Dermis blood vessel endothelial cell (primary cell): ENCODE measurements at places on chromosomes 2 and 18. TPM values are rescaled to one million over a fixed set of nuclear protein-coding genes. Genes with fewer than 3 reads are reported as not detected.

DNA sequence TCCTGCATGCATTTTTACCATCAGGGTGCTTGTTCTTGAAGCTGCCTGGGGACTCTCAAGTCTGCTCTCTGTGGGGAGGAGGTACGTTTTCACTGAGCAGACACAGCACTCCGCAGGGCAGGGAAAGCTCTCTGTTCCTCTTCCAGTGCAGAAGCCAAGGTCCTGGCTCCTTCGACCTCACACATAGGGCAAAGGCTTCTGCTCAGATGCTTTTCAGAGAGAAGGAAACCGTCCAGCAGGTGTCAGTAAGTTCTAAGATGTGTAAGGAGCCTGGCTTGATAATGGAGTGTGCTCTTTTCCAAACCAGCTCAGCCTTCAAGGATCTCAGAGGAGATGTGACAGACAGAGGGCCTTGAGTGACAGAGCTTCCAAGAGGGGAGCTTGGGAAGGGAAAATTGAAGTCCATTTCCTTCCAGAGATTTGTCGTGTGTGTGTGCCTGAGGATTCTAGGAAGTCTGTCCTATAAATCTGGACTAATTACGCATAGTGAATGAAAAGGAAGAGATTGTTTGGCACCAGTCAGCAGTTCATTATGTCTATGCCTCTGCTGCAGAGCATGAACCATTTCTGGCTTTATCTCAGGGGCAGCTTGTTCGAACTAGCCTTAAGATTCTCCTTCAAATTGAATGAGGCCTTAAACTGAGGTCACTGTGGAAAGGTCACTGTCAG lies 67.3 kb upstream of the UPP2 start:
- DNase-seq: peak; percentile 78

The MFSD6 gene
- total RNA-seq: 9.9 and 10.2 TPM in 2 replicates

DNA sequence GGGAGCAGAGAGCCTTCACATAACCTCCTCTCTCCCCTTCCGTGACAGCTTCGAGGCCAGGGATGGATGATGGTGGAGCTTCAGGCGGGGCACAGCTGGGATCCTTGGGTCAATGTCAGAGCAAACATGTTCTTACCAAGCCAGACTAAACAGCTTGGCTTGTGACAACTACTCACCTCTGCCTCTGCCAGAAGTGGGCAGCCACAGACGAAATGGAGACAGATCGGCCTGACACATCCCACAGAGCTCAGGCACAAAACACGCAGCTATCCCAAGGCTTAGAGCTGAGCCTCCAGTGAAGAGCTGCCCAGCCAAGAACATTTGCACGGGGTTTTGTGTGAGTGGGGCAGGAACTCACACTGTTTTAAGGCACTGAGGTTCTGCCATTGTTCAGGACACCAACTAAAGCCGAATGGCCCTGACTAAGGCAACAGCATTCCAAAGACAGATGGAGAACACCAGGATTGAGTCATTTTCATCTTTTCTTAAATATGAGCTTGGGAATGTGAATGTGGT lies 12.8 kb downstream of the PXDN start:
- DNase-seq: peak; percentile 38

DNA sequence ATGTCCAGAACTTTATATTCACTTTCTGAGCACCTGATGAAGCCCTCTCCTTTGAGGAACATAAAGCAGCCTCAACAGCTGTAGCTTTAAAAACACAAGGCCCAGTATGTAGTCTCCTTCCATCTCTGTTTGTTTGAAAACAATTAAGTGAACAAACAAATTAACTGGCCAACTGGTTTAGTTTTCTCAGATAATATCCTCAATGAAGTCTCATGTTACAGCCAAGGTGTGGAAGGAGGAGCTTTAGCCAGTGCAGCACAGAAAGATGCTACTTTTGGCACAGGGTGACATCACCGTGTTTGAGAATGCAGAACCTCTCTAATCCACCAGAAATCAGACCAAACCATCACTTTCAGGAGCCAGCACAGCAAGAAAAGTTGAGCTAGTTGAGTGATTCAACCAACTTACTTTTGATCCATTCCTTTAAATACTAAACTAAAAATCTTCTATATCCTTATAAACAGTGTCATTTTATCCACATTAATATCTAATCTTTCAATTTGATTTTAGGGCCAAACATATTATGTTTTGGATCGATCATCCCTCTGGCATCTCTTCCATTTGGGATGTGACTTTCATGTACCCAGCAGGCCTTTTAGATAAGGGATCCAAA lies 488.7 kb downstream of the ARHGAP15 start:
- DNase-seq: no peak

The RPL37A gene
- total RNA-seq: 1,015 and 1,508 TPM in 2 replicates

- DNase-seq: no peak
These were observed 47.4 kb upstream of the DNMT3A start for GRCh38 chr2:25389161-25389560.

DNA sequence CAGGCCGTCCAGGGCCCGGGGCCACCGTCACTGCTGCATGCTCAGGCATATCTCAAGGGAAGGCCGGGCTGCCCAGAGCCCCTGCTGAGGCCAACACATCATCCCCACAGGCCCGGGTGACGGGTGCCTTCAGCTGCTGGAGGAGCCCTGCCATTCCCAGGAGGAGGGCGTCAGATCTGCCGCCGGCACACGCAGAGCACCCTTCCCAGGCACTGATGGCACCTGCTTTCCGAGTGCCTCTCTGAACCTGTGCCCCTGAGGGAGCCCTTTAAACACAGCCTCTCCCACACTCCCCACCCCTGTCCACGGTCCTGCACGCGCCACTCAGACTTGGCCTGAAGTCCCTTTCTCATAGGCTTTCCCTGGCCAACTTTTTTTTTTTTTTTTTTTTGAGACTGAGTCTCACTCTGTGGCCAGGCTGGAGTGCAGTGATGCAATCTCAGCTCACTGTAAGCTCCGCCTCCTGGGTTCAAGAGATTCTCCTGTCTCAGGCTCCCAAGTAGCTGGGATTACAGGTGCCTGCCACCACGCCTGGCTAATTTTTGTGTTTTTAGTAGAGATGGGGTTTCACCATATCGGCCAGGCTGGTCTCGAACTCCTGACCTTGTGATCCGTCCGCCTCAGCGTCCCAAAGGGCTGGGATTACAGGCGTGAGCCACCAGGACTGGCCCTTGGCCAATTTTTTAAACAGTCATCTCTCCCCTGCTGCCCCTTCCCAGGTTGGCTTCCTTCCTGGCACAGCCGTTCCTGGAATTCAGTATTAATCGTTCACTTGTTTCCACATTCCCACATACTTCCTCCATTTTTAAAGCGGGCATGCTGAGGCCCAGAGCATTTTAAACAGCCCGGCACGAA lies 211.7 kb downstream of the NDUFA10 start:
- peak; percentile 60 for DNase-seq

The IL1A gene
- total RNA-seq: under 0.01 and 0.19 TPM in 2 replicates

DNA sequence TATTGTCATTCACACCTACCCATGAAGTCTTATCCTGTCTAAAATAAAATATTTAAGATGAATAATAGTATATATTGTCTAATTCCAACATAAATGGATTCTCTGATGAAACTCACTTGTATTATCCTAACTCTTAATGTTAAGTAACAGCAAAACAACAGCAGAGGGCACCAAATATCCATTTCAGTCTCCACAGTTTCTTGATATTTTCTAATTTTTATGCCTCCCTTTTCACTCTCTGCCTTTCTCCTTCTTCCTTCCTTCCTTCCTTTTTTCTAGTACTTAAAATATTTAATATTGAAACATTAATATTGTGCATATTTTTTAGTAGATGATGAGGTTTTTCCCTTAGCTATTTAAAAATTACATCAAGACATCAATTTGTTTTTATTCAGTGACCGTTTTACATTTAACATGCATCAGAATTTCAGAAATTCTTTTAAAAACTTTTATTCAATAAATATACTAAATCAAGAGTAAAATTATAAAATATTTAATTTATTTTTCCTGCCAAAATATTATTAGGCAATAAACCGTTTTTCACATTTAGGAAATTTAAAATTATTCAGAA lies 97.6 kb downstream of the WDR7 start:
- DNase-seq: peak; percentile 71

DNA sequence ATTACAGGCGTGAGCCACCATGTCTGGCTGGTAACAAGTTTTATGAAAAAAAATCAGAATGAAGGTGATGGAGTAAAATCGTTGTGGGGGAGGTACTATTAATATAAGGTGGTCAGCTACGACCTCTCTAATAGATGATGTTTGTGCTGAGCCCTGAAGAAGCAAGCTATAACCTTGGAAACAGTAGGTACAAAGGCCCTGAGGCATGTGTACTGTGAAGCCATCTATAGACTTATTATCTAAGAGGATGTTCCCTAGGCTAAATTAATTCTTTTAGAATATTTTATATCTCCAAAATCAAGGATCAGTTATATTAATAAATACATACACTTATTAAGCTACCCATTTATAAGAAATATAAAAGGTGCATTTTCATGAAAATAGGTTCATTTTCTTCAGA lies 23.3 kb upstream of the SSB start:
- no peak for DNase-seq

DNA sequence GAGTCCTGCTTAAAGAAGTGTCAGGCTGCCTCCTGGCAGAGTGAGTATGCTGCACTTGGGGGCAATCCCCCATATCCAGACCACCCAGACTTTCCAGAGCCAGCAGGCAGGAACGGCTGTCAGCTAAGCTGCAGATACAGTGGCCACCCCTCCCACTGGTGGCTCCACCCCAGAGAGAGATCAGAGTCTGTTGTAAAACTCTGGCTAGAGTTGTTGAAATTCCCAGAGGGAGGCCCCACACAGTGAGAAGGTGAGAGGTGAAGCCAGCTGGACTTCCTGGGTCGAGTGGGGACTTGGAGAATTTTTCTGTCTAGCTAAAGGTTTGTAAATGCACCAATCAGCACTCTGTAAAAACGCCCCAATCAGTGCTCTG lies 533.8 kb upstream of the ACVR2A start:
- DNase-seq: no peak

GRCh38 chr2:211498551-211499205 lies 942.3 kb downstream of the CPS1 start:
- DNase-seq: no peak

DNA sequence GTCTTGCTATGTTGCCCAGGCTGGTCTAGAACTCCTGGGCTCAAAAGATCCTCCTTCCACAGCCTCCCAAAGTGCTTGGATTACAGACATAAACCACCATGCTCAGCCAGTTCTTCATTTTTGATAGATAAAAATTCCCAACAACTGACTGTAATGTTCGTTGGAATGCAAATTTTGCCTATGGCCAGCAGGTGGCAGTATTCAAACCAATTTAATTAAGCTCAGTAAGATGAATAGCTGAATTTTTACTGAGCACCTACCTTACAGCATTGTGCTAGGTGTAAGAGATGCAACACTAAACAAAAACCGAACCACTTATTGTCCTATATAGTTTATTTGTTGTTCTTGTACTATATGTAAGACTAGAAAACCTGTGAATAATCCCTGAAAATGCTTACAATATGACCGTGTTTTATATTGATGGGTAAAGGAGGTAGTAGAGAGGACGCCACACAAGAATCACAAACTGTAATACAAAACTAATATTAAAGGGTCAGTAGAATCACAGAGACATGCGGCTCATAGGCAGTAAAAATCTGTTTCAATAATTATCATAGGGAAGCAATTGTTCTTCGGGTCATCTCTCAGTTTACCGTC lies 8.2 kb upstream of the TMEM182 start:
- DNase-seq: peak; percentile 68

GRCh38 chr18:55152801-55153200 lies 193.5 kb upstream of the CCDC68 start:
- no peak for DNase-seq

DNA sequence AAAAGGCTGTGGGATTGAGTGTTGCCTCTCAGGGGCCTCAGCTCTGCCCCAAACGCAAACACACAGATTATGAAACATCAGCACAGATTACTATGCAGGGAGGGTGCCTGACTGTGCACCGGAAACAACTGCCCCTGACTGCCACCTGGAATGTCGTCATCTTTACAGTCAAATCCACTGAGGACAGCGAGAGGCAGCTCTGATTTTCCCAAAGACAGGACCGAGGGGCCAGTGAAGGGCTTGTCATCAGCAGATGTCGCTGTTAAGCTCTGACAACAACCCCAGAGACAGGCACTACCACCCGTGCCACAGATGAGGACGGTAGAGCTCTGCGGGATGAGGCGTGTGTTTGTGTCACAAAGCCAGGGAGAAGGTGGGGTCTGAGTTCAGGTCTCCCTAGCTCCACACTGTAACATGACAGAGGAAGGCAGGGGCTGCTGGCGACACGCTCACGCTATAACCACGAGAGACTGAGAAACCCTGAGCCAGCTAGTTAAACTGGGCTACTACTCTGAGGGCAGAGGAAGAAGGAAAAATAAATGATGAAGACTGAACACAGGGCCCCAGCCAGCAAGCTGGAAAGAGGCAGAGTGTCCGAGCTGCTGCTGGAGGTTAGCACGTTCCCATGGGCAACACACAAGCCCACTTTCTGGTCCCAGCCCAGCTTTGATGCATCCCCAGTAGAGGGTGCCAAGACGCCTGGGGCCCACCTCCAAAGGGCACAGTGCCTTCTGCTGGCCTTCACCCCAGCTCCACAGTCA lies 47.0 kb downstream of the PARD6G start:
- peak; percentile 45 for DNase-seq

DNA sequence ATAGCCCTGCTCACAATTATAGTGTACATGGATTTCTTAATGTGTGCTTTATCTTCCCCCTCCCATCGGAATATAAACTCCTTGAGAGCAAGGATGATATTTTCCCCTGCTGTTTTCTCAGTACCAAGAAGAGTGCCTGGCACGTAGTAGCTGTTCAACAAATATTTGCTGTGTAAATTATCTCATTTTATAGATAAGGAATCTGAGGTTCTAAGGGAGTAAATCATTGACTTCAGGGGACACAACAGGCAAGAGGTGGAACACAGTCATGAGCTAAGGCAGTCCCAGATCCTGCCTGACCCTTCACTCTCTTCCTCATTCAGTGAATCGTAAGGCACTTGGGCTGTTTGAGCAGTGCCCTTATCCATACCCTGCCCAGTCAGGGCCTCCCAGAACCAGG lies 187.3 kb upstream of the TNP1 start:
- no peak for DNase-seq

- DNase-seq: no peak
These were observed 399.8 kb upstream of the SLC8A1 start for GRCh38 chr2:40851661-40852060.

The ARHGEF4 gene
- total RNA-seq: 0.33 and 0.68 TPM in 2 replicates

The PTCD3 gene
- total RNA-seq: 82.2 and 93.4 TPM in 2 replicates

GRCh38 chr2:78896536-78896935 lies 129.0 kb upstream of the REG3G start:
- no peak for DNase-seq

- peak; percentile 83 for DNase-seq
These were observed 43.9 kb upstream of the RAB11FIP5 start for GRCh38 chr2:73156539-73157124.

- no peak for DNase-seq
These were observed 19.4 kb upstream of the SELENOI start for GRCh38 chr2:26326514-26326913.
